Activated CD4-positive, alpha-beta T cell treated with anti-CD3 and anti-CD28 coated beads for 36 hours (primary cell): ENCODE measurements at places on chromosomes 7 and 10.

DNA sequence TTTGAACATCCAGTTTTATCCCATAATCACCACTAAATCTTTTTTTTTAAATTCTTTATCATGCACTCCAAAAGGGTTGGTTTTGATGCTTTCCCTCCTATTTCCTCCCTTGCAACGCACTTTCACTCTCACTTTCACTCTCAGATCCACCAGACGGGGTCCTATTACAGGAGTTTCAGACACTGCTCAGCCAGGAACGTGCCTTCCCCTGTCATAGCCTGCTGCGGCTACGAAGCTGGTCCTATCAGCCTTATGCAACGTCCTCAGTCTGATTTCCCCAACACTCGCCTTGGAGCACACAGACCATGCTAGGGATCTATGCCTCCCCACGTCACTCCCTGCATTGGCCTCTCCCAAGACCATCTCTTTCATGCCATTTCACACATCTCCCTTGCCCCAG lies 23.4 kb downstream of the ZPBP start:
- H3K27me3 ChIP-seq: no peaks in the 10 kb centered on the region
- H3K4me3 ChIP-seq: peak overlapping the region; percentile 72
- H3K36me3 ChIP-seq: peaks cover 12% of the 10 kb centered on the region

GRCh38 chr7:13727279-13727678 lies 262.2 kb downstream of the ETV1 start:
- no peak overlapping the region for H3K27ac ChIP-seq
- H3K36me3 ChIP-seq: no peaks in the 10 kb centered on the region
- no peak for DNase-seq
- H3K4me1 ChIP-seq: no peaks in the 10 kb centered on the region
- H3K4me3 ChIP-seq: no peak overlapping the region

- H3K27ac ChIP-seq: no peak overlapping the region
- H3K36me3 ChIP-seq: no peaks in the 10 kb centered on the region
- DNase-seq: no peak
- H3K4me3 ChIP-seq: no peak overlapping the region
Measured at GRCh38 chr10:118214776-118215175, 127.3 kb downstream of the FAM204A start.

DNA sequence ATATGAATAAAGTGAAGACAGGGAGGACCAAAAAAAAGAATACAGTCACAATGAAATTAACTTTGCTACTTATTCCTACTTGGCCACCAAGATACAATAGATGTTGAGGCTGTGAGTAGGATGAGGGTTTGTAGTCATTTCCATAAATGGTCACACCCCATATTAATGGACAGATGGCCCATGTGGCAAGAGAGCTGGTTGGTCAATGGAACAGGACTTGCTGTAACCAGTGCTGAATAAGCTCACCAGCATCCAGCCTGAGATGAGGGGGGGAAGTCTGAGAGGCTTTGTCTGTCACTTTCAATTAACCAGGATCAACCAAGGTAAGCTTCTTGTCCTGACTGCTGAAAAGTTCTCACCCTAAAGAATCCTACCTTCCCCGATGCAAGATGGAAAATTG lies 130.4 kb upstream of the KCNMA1 start:
- H3K27me3 ChIP-seq: peaks cover 2% of the 10 kb centered on the region
- no peaks in the 10 kb centered on the region for H3K36me3 ChIP-seq
- H3K27ac ChIP-seq: no peak overlapping the region
- H3K4me3 ChIP-seq: no peak overlapping the region

- no peaks in the 10 kb centered on the region for H3K27me3 ChIP-seq
- H3K4me3 ChIP-seq: no peak overlapping the region
- H3K4me1 ChIP-seq: no peaks in the 10 kb centered on the region
- no peak overlapping the region for H3K27ac ChIP-seq
Measured at GRCh38 chr7:158362001-158362400, 225.6 kb downstream of the PTPRN2 start.

DNA sequence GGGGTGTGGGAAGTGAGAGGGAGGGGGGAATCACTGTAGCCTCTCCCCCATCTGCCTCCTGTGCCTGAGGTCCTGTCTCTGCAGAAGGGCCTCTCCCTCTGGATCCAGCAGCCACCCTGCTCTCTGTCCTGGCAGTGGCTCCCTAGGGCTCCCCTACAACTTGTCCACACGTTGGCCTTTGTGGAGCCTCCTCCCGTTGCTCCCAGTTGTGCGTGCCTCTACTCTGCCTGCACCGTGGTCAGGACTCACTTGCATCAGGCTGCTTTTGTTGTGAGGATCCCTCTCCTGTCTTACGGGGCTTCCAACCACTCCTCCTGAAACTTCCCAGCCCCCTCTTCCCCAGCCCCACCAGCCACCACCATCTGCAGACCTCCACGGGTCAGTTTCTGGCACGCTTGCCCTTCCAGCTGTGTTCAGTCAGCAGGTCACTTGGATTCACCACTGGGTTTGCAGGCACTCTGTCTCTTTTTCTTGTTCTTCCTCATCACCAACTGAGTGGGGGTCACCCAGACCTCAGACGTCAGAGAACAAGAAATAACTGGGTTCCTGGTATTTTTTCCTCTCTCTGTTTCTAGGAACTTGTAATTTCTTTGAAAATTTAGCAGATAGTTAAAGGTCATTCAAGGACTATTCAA lies 62.3 kb downstream of the RAMP3 start:
- no peak overlapping the region for H3K27ac ChIP-seq
- no peak overlapping the region for H3K4me3 ChIP-seq
- no peak for DNase-seq
- no peaks in the 10 kb centered on the region for H3K36me3 ChIP-seq
- peaks cover 11% of the 10 kb centered on the region for H3K27me3 ChIP-seq

- H3K36me3 ChIP-seq: no peaks in the 10 kb centered on the region
- no peaks in the 10 kb centered on the region for H3K27me3 ChIP-seq
- no peak for DNase-seq
- no peak overlapping the region for H3K4me3 ChIP-seq
- no peaks in the 10 kb centered on the region for H3K4me1 ChIP-seq
Measured at GRCh38 chr10:70907637-70908405, 19.5 kb upstream of the PCBD1 start.

DNA sequence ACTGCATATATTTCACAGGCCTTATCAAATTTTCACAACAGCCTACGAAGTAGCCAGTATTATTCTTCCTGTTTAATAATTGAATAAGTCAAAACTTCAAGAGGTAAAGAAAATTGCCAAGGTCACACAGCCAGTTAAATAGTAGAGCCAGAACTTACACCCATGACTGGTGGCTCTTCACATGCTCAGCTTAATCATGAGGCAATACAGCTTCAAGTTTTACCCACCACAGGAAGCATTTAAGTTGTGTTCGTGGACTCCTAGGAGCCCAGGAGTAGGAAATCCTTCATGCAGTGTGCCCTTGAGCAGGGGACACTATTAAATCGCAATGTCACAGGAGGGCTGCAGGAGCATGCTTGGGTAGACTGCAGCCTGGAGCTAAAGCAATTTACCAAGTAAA lies 11.1 kb downstream of the LIPA start:
- H3K36me3 ChIP-seq: peaks cover 1% of the 10 kb centered on the region
- H3K4me3 ChIP-seq: no peak overlapping the region
- peaks cover 5% of the 10 kb centered on the region for H3K4me1 ChIP-seq
- H3K27ac ChIP-seq: no peak overlapping the region
- no peak for DNase-seq

DNA sequence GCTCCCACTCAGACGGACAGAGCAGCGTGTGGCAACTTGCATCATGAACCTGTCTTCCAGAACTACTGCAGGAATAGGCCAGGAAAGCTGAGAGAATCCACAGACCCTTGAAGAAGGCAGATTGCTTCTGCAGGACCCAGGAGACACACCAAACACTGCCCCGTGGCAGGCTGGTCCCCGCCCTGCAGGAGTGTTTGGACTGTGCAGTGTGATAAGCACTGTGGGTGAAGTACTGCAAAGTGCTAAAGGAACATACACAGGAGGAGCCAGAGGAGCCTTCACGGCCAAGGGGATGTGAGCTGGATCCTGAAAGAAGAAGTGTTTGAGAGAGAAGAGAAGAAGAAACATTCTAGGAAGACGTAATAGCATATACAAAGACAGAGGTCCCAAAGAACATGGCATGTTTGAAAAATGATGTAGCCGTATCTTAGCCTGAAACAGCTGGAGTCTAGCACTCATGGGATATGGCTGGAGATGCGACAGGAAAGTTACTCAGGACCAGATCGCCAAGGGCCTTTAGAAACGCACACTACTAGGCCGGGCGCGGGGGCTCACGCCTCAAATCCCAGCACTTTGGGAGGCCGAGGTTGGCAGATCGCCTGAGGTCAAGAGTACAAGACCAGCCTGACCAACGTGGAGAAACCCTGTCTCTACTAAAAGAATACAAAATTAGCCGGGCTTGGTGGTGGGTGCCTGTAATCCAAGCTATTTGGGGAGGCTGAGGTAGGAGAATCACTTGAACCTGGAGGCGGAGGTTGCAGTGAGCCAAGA lies 96.9 kb upstream of the RHEB start:
- no peaks in the 10 kb centered on the region for H3K4me1 ChIP-seq
- no peak for DNase-seq
- H3K36me3 ChIP-seq: peaks cover 3% of the 10 kb centered on the region
- no peak overlapping the region for H3K4me3 ChIP-seq
- no peaks in the 10 kb centered on the region for H3K27me3 ChIP-seq

GRCh38 chr10:77604941-77605351 lies 32.7 kb downstream of the KCNMA1 start:
- H3K27ac ChIP-seq: no peak overlapping the region
- H3K4me1 ChIP-seq: peaks cover 8% of the 10 kb centered on the region
- peaks cover under 1% of the 10 kb centered on the region for H3K27me3 ChIP-seq
- H3K4me3 ChIP-seq: no peak overlapping the region

DNA sequence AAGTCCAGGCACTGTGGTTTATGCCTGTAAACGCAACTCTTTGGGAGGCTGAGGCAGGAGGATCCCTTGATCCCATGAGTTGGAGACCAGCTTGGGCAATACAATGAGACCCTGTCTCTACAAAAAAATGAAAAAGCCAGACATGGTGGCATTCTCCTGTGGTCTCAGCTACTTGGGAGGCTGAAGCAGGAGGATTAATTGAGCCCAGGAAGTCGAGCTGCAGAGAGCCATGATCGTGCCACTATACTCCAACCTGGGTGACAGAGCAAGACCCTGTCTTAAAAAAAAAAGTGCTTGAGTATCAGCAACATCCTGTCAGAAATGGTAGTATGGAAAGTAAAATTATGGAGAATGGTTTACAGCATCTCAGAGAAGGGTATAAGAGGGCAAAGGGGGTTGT lies 11.6 kb downstream of the APBB1IP start:
- no peak overlapping the region for H3K4me3 ChIP-seq
- H3K4me1 ChIP-seq: peaks cover 87% of the 10 kb centered on the region
- no peak for DNase-seq
- no peaks in the 10 kb centered on the region for H3K27me3 ChIP-seq

DNA sequence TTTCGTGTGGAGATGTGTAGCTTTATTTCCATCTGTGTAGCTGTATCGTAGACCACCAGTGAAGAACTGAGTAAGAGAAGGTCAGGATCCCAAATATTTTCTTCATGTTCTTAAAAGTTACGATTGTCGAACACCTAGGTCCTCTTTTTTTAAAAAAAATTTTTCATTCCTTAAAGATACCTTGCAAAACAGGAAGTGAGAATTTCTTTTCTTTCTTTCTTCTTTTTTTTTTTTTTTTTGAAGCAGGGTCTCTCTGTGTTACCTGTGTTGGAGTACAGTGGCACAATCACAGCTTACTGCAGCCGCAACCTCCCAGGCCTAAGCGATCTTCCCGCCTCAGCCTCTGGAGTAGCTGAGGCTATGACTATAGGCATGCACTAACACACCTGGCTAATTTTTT lies 60.8 kb downstream of the PHTF2 start:
- no peaks in the 10 kb centered on the region for H3K27me3 ChIP-seq
- H3K4me1 ChIP-seq: peaks cover 28% of the 10 kb centered on the region
- no peak for DNase-seq
- H3K36me3 ChIP-seq: peaks cover 6% of the 10 kb centered on the region
